Stimulated activated naive CD4-positive, alpha-beta T cell treated with Interleukin-2 at 50 U/mL for 16 hours (primary cell): ENCODE measurements at places on chromosomes 12 and 14.

- DNase-seq: no peak
Observed at GRCh38 chr12:8446642-8447547, 8.9 kb upstream of the CLEC6A start.

GRCh38 chr12:131959116-131959515 is 9.4 kb downstream of the EP400 start:
- no peak for DNase-seq

DNA sequence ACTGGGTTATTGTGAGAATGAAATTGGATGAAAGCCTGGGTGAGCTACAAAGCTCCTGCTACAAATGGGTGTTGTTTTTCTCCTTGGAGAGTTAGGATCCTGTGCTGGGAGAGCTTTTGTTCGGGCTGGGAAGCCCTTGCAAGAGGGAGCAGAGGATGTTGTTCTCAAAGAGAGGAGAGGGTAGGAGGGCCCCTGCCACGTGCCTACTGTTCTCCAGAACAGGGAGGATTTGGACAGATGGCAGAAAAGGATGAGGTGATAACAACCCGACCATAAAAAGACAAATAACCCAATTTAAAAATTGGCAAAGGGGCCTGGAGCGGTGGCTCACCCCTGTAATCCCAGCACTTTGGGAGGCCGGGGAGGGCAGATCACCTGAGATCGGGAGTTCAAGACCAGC is 68.8 kb downstream of the GALNT16 start:
- no peak for DNase-seq

- DNase-seq: no peak
Observed at GRCh38 chr12:126843915-126844669, 1422.9 kb upstream of the TMEM132C start.

GRCh38 chr12:3140284-3140683 is 63.1 kb downstream of the TSPAN9 start:
- no peak for DNase-seq

GRCh38 chr14:91372671-91373495 is 44.7 kb downstream of the CCDC88C start:
- no peak for DNase-seq

DNA sequence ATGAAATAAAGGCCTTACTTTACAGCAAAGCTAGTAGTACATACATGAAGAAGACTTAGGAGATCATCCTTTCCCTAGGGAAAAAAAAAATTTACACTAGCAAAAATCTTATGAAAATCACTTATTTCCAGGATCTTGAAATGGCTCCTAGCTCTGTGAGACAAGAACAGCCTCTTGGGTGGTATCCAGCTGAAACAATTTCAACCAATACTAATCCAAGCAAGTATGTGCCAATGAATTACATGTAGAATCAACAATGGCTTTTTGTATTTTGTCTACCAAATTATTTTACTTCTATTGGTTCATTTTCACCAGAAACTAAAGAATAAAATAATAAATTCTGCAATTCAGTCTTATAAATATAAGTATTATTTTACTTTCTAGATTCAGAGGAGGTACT is 2.7 kb upstream of the SLCO1A2 start:
- no peak for DNase-seq

DNA sequence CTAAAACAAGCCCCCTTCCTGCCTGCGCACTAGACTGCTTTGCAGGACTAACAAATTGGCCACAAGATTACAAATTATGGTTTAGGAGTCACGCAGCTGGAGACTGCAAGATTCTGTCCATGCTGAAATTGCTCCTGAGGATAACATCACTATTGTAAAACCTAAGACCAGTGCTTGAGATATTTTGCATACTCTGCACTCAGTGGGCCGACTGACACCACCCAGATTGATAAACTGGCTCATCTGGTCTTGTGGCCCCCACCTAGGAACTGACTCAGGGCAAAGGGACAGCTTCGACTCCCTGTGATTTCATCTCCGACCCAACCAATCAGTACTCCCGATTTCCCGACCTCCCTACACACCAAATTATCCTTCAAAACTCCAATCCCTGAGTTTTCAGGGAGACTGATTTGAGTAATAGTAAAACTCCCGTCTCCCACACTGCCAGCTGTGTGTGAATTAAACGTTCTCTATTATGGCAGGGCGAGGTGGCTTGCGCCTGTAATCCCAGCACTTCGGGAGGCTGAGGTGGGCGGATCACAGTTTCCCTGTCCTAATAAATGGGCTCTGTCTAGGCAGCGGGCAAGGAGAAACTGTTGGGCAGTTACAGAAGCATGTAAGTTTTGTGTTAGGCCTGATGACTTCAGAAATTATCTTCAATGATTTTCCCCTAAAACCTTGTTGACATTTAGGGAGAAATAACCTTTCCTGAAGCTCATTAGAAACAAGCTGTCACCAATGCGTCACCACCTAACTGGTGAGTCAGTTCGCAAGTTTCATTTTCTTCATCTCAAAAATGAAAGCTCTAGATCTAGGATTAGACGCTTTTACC is 5.3 kb upstream of the UBC start:
- no peak for DNase-seq

DNA sequence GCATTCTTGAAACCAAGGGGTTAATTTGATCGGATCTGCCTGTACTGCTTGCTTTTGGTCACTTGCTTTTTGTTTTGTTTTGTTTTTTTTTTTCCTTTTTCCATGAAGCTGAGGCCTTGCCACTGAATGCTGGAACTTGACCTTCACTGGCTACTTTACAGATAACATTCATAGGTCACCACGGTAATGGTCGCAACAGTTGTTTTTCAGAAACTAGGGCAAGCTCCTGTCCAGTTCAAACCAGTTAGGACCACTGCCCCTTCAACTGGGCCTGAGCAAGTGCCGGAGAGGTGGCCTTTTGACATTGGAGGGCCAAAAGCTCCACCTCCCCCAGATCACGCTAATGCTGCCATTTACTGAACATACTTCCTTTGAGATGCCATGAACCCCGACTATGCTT is 147.6 kb downstream of the FOXN3 start:
- no peak for DNase-seq

DNA sequence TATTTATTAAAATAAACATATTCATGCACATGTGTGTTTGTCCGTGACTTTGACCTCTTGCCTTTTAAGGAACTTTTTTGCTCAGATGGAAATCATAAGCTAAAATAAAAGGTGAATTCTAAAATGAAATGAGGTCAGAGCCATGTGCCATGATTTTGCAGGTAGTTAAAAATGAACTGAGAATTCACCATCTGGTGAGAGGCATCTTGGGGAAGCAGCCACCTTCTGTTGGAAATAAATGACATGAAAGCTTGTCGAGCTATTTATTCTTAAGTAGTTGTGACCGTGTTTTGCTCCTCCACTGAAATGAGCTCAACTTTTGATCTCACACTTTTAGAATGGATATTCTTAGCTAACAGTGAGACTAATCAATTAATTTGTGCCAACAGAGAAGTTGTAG is 56.8 kb upstream of the CNOT2 start:
- no peak for DNase-seq

GRCh38 chr14:101980700-101981099 is 16.3 kb downstream of the DYNC1H1 start:
- DNase-seq: no peak

DNA sequence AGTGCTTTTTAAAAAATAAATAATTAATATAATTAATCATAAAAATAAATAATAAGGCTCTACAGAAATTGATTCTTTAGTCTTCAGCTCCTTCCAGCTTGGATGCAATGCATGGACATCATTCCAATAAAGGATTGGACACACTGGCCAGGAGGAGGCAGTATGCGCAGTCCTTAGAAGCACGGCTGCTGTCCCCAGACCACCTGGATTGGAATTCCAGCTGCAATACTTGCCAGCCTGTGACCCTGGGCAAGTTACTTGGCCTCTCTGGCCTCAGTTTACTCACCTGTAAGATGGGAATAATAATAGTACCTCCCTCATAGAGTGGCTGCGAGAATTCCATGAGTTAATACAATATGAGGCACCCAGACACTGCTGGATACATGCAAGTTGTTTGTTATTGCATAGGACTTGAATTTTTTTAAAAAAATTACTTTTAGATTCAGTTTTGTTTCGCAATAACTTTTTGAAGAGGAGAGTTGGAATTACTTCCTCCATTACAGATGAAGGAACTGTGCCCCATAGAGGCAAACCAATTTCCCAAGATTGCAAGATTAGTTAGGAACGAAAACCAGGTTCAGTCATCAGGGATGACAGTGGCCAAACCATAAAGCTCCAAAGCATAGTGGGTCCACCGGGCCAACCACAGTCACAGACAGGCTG is 12.2 kb downstream of the RPH3A start:
- DNase-seq: no peak

DNA sequence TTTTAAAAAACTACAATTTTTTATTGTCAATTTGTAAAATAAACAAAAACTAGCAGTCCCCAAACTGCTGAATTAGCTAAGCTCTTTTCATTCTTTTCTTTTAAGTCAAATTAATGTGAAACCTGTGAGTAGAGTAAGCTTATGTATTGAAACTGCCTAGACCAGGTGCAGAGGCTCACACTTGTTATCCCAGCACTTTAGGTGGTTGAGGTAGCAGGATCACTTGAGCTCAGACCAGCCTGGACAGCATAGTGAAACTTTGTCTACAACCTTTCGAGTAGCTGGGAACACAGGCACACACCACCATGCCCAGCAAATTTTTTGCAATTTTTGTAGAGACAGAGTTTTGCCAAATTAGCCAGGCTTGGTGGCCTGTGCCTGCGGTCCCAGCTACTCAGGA is 26.4 kb downstream of the SCFD1 start:
- no peak for DNase-seq

- DNase-seq: no peak
Observed at GRCh38 chr12:122309564-122310121, 43.3 kb upstream of the VPS33A start.

DNA sequence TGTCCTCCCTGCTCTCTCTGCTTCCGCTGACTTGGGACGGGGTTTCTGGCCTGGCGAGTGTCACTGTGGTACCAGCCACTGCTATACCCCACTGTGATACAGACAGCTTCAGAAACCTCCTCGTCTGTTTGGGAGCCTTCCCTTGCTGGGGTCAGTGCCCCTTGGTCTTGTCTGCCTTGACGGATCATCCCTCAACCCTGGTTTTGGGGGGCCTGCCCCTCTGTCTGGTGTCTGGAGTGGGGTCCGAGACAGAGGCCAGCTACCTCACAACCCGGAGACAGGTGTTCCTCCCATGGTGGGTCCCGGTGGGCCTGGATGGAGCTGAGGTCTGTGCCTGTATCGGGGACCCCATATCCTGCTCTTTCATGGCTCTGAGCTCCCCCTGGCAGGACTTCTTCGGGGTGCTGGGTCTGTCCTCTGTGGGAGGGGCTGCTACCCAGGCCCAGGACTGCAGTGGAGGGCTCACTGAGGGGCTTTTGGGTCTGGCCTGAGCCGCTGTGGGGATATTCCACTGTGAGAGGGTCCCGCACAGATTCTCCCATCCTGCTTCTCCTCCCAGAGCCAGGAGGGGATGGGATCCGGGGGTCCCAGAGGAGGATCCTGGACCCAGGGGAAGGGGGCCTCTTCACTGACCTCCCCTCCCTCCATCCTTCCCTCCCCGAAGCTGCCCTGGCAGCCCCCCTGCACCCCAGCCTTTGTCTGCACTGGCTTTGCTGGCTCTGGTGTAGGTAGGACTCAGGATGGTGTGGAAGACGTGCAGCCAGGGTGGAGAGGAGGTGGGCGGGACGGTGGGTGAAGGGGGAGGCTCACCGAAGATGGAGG is 365.5 kb downstream of the TMEM121 start:
- no peak for DNase-seq

- DNase-seq: no peak
Observed at GRCh38 chr12:109098183-109098604, 797 bp downstream of the UNG start.

DNA sequence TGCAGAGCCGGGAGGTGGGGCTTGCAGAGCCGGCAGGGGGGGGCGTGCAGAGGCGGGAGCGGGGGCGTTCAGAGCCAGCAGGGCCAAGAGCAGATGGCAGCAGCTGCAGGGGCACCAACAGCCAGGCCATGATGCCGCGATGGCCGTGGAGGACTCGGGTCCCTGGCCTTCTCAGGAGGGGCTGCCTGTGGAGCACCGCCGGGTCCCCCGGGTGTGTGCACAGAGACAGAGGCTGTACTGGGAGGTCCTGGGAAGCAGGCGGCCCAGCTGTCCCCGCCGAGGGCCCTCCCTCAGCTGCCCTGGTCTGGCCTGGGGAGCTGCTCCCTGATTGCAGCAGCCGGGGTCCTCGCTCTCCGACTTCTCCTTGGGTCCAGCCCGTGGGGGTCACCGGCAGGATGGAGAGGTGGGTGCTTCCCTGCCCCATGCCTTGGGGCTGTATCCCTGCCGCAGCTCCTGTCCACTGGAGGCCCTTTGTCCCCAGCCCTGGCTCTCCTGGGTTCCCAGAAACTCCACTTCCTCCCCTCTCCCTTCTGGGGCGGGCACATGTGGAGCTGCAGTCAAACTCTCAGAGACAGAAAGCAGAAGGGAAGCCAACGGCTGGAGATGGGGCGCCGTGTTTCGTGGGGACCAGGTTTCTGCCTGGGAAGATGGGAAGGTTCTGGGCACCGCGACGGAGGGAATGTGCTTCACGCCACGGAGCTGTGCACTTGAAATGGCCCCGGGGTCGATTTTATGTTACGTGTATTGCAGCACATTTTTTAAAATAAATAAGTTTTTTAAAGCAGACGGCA is 75.8 kb upstream of the GALNT9 start:
- DNase-seq: no peak

DNA sequence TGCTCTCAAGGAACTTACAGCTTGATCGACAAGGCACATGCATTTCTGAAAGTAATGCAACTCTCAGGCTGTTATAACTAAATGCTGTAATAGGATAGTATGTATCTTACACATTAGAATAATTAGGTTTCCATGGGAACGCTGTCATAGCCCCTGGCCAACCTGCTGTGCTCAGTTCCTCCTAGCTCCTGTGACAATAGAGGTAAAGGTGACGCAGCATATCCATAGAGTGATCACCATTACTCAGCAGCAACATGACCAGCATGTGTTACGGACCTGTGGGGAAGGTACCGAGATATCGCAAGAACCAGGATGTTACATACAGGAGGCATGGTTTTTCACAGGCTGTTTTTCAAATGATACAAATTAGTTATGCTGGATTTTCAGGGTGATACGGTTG is 150.7 kb downstream of the CAND1 start:
- DNase-seq: no peak

- DNase-seq: no peak
Observed at GRCh38 chr12:3416670-3417069, 74.3 kb upstream of the PRMT8 start.

DNA sequence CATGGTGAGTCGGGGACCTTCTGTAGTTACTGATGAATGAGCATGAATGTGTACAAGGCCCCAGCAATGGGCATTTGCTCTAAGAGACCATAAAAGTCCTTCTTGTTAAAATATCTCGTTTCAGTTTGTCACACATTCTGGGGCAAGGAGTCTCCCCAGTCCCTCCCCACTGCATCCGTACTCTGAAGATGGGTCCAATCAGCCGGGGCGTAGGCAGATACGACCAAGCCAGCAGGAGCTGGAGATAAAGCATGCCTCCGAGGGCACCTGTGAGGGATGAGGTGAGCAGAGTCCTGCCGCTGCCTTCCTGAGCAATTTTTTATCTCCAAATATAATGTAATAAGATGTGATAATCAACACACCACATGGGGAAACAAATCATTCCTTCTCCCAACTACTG is 528.5 kb downstream of the BCL11B start:
- DNase-seq: no peak

DNA sequence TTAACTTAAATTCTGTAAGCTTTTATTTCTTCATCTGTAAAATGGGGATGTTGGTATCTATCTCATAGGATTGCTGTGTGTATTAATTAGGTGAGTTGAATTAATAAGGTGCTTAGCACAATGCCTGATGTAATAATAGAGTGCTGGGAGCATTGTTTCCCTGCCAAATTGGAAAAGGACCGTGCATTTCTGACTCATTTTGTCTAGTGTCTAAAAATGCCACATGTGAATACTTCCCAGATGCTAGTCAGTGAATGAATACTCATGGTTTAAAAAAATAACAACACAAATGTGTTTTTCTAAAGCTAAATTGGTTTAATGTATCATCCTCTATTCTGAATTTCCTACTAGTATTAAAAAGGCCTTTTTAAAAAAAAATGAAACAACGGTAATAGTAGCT is 45.4 kb upstream of the NEDD1 start:
- no peak for DNase-seq
